Omental fat pad (tissue), 4 donors: ENCODE measurements at places on chromosomes 4 and X. TPM values are rescaled to one million over a fixed set of nuclear protein-coding genes. Genes with fewer than 3 reads are reported as not detected.

NEUROG2 gene
- not detected for total RNA-seq

C4orf50 gene
- 0.19 TPM for total RNA-seq

TREX2 gene
- total RNA-seq, result 1.0 TPM

NKX6-1 gene
- total RNA-seq, result not detected

GATA1 gene
- total RNA-seq, result not detected

GRCh38 chr4:139239127-139239772 is 40.8 kb downstream of the MGARP start:
- no peak for DNase-seq

GRCh38 chr4:21655031-21655430 is 293.5 kb downstream of the KCNIP4 start:
- no peak for DNase-seq

DNA sequence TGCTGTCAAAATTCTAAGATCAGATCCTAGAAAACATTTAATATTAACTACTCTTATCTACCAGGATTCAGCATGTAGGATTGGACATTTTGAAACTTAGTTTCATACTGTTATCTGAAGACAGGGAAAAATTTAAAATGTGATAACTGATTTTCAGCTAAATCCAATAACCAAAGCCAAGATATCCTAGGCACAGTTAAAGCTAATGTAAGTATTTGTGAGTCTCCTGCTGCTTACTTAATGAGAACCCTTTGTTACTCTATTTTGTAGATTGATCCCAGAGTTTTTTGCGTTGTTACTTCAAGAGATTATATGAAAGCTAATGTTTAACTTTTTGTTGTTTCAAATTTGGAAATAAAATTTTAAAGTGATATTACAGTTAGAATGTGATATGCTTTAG is 2.0 kb downstream of the CPE start:
- no peak for DNase-seq

DNA sequence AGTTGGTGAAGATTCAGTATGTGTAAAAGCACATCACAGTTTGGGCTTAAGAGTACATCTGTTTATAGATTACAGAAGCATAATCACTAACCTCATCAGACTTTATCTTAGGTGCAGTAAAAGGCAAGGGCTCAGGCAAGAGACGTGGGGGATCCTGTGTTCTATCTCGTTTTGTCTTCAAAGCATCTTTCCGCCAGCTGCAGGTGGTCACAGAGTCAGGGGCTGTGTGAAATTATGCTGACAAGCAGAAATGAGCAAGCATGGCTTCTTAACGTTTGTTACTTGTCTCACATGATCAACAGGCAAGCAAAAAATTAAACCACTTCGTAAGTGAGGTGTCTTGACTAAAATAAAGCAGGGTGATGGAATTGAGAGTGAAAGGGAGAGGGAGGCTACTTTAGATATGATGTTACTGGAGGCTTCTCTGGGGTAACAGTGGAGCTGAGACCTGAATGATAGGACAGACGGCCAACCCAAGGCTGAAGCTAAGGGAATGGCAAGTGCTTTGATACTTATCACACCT is 1.4 kb upstream of the TEC start:
- DNase-seq, result no peak

DNA sequence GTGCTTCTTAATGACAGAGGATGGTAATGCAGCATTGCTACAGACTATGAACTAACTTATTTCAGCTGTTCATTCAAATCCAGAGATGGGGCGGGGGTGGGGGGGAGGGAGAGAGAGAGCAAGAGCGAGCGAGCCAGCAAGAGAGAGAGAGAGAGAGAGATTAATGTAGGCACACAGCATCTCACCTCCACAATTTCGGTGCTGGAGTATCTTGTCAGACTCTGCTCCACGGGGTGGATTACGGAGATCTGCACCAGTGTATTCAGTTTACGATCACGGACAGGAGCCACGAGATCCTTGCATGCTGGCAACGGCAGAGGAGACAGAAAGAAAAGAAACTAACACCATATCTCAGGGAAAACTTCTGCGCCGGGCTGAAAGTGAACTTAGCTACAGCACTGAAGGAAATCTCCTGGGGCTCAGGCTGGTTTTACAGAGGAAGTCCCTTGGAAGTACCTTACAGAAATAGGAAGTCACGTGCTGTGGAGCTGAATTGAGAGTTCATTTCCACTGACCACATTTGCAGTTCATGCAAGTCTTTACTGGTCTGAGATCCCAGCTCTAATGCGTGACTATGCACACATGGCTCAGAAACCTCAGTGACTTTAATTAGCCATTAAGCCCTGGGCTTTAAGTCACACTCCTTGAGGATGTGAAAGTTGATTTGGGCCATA is 440.9 kb downstream of the INPP4B start:
- peak; percentile 30 for DNase-seq

DNA sequence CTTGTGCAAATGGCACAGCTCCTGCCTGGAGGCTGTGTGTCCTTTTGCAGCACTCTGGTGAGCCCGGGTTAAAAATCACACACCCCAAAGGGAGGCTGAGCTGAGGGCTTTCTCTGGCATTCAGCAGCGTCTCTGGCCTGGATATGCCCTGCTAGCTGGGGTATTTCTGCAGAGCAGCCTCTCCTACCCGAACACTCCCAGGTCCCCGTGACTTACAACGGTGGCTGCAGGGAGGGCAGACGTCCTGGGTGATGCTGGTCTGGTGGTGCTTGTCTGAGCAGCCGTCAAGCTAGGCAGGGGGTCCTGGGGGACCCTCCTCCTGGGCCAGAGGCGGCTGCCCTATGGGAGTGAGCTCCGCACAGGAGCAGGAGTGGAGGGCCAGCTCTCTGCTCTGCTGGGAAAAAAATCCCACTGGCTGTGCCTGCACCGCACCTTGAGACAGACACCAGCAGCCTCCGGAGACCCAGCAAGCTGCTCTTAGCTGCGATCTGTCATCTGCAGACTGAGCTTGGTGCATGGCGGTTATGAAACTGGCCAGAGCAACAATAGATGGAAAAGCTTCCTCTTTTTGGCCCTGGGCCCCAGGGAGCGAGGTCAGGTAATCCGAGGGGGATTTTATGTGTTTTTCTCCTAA is 41.3 kb upstream of the ASMTL start:
- DNase-seq, result no peak

GRCh38 chr4:96108146-96108545 is 268.3 kb downstream of the PDHA2 start:
- DNase-seq, result no peak

DNA sequence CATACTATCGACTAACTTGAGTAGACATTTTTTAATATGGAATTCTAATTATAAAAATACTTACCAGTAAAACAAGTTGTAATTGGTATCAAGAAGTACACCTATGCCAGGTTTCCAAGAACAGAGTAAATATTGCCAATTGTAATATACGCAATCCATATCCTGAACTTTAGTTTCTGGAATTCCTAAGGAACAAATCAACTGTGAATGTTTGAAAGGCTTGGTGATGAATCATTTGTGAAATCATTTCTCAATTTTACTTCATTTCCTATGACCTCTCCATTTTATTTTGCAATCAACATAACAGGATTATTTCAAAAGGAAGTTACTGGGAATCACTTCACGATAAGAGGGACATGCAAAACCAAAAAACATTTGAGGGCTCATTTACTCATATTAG is 3.7 kb downstream of the IL13RA2 start:
- DNase-seq, result no peak

GRCh38 chr4:117825600-117825999 is 208.7 kb upstream of the NDST3 start:
- DNase-seq, result no peak

- DNase-seq, result no peak
Observed at GRCh38 chrX:132146456-132146855, 18.6 kb upstream of the FRMD7 start.

- no peak for DNase-seq
Observed at GRCh38 chrX:107715331-107716117, 60.1 kb downstream of the TSC22D3 start.

DNA sequence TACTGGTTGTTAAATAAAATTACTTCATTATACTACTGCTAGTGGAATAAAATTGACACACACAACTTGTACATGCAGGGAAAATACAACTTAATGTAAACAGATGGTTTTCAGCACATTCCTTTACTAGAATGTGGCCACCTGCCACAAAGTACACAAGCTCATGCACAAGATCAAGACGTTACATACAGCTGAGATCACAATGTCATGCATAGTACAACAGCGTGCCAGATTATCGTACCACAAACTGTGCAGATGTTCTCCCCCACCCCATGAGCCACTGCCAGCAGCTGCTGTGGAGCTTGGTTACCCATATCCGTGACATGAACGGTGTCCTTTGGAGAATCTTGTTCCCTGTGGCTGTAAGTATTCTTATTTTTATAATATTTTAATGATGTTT is 27.7 kb downstream of the FBXO8 start:
- no peak for DNase-seq
